Fibroblast of mammary gland (primary cell): ENCODE measurements at places on chromosomes 11 and 22.
A peak's percentile ranks its signal among the peaks of the same experiment; 100 is the strongest.

GRCh38 chr11:113168354-113169342 is 145.7 kb upstream of the TTC12 start:
- no peak for DNase-seq

DNA sequence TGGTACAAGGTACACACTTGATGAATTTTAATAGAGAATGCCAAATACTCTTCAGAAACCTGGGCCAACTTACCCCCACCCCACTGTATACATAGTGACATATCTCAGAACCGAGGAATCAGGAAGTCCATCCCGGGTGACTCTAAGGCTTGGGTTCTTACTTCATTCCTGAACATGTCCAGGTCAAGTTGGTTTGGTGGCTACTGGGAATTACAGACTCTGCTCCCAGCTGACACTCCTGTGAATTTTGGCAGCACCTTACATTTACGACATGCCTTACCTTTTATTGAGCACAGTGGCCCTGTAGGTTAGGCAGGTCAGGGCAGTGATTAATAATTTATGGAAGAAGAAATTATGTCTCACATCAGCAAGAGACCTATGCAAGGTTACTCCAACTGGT is 70.1 kb upstream of the LDLRAD3 start:
- no peak for DNase-seq

DNA sequence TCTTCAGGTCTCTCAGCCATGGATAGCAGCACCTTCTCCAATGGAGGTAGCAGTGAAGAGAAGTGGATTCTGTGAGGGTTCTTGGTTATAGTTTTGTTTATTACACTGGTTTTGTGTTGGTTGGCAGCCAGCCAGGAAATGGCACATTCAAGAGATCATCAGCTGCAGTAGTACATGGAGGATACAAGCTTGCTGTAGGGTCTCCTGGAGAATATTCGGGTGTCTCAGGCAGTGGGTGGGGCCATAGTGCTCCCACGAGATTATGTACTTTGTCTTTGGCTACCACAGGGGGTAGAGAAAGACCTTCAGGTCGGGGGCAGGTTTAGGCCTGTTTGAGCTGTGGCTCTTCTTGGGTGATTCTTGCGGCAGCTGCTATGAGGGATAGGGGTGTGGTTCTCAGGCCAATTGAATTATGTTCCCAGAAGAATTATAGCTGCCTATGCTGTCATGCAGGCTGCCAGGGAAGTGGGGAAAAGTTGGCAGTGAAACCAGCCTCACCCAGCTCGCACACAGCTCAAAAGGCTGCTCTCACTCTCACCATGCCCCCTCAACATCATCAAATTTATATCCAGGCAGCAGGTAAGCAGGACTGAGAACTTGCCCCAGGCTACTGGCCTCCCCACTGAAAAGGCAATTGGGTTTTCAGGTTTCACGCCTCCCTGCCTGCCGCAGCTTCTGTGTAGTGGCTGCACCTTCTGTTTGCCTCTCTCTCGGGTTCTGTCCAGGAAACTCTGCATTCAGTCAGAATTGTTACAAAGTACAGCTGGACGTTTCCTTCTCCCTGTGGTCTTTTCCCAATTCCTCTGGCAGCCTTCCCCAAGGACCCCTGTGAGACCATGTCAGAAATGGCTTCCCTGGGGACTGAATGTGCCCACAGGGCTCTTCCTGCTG is 435.5 kb downstream of the LUZP2 start:
- DNase-seq = no peak

- DNase-seq = no peak
These were observed 293.3 kb upstream of the MPPED2 start for GRCh38 chr11:30879322-30880005.

GRCh38 chr11:15795378-15795777 is 561.0 kb downstream of the SOX6 start:
- DNase-seq = no peak

GRCh38 chr11:11349870-11350337 is 3.1 kb downstream of the CSNK2A3 start:
- peak; percentile 87 for DNase-seq

- DNase-seq = no peak
These were observed 24.9 kb downstream of the PTDSS2 start for GRCh38 chr11:474914-475506.

- DNase-seq = no peak
These were observed 24.5 kb downstream of the DUSP8 start for GRCh38 chr11:1547467-1548098.

- DNase-seq = no peak
These were observed 35.4 kb downstream of the NXPE2 start for GRCh38 chr11:114713756-114714155.

GRCh38 chr11:59216641-59217564 is 4.2 kb upstream of the MPEG1 start:
- DNase-seq = peak; percentile 86

DNA sequence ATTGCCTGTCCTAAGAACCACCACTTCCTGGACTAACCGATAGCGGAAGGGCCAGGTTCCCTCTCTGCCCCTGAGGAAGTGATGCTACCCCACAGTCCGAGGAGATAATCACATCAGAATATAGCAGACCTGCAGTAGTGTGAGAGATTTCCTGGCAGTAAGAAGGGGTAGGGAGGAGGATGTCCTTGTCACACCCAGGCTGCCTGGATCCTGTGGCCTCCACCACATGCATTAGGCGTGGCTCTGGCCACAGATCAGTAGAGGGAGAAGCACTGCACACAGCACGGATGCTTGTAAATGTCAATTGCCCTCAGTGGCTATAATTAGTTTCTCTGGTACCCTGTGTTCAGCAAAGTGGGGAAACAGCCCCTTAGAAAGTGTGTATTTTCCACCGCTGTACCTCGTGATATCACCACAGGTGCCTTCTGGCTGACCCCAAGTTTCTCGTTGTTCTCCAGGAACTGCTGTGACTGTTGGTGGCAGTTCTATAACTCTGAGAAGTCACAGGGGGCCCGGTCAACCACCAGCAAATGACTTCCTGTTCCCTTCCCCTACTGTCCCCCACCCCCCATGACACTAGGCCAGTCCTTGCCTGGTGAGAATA is 61.8 kb downstream of the UBASH3B start:
- DNase-seq = no peak

GRCh38 chr22:30128511-30128910 is 48.2 kb downstream of the HORMAD2 start:
- no peak for DNase-seq

GRCh38 chr11:13577881-13578280 is 82.1 kb upstream of the PTH start:
- no peak for DNase-seq

GRCh38 chr11:12762696-12763324 is 88.6 kb downstream of the TEAD1 start:
- DNase-seq = no peak

- DNase-seq = peak; percentile 65
These were observed 132.8 kb upstream of the PITPNB start for GRCh38 chr22:28051787-28052356.

GRCh38 chr11:32817181-32817851 is 12.4 kb upstream of the PRRG4 start:
- peak; percentile 26 for DNase-seq

DNA sequence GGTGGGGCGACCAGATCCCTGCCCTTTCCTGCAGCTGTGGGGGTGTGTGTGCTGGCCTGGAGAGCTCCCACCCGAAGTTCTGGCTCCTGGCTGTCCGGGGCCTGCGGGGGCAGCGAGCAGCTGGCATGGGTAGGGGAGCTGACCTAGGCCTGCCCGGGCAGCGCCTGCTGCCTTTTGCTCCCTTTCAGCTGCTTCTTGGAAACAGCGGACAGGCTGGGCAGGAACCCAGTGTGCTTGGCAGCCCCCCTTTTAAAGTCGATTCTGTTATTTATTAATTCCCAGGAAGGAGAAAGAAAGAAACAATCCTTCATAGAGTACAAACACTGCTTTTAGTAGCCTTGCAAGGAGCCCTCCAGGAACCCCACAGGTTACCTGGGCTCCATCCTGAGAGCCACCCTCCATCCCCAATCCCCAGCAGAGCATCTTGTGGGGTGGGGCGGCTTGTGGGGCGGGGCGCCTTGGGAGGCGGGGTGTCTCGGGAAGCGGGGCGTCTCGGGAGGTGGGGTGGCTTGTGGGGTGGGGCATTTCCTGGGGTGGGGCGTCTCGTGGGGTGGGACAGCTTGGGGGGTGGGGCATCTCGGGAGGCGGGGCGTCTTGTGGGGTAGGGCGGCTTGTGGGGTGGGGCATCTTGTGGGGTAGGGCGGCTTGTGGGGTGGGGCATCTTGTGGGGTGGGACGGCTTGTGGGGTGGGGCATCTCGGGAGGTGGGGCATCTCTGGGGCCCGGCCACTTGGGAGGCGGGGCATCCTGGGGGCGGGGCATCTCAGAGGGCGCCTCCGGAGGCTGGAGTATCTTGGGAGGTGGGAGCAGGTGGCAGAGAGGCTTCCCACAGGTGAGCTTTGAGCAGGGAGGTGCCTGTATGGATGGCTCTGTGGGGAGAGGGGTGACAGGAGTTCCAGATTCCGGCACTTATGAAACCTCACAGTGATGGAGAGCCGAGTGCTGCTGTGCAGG is 7.0 kb downstream of the CD81 start:
- DNase-seq = peak; percentile 36

GRCh38 chr11:125591649-125592304 is 875 bp upstream of the STT3A start:
- DNase-seq = peak; percentile 41

- no peak for DNase-seq
These were observed 35.4 kb downstream of the PKNOX2 start for GRCh38 chr11:125199915-125200314.

- peak; percentile 8 for DNase-seq
These were observed 437.3 kb upstream of the CADM1 start for GRCh38 chr11:115941481-115941993.

DNA sequence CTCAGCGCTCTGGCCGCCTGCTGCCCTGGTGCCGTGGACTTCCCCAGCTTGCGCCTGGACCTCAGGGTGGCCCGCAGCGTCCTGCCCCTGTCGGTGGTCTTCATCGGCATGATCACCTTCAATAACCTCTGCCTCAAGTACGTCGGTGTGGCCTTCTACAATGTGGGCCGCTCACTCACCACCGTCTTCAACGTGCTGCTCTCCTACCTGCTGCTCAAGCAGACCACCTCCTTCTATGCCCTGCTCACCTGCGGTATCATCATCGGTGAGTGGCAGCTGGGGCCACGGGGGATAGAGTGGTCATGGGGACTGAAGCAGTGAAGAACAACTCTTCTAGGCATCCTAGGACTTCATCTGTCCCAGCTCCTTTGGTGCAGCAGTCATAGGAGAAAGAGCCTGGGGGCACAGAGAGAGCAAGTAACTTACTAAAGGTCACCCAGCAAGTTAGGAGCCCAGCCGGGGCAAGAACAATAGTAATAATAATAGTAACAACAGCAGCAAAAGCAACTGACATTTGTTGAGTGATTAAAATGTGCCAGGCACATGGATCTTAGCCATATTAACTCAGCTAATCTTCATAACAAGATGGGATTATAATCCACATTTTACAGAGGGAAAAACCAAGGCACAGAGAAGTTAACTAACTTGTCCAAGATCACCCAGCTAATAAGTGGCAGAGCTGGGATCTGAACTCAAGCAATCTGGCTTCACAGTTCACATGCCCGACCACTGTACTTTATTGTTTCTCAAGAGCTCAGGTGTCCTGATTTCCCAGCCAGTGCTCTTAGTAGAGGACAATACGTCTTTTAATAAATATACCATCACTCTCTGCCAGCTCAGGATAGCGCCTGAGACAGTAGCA is 1.4 kb downstream of the SLC35C1 start:
- no peak for DNase-seq

GRCh38 chr22:19622061-19622441 is 92.3 kb upstream of the SEPTIN5 start:
- DNase-seq = no peak

GRCh38 chr11:47508240-47508957 is 44.5 kb downstream of the CELF1 start:
- DNase-seq = no peak

DNA sequence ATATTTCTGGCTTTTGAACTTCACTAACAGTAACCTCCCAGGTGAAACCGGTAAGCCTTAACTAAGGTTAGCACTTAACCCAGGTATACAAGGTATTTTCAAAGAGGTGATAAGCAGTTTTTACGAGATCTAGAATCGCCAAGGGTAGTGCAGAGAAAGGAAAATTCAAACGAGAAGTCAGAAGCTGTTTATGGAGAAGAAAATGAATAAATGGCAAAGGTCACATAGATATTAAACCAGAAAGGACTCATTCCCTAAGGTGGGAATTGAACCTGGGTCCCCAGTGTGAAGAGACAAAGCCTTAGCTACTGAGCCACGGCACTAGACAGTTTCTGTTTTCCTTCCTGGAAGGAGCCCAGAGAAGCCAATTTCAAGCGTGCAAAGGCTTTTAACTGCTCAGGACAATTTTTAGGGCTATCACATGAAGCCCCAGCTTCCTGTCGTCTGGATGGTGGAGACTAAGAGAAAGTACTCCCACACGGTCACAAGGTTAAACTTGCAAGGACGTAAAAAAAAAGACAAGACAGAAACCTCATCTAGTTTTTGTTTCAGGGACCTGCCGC is 5.7 kb upstream of the C1QTNF6 start:
- peak; percentile 77 for DNase-seq

DNA sequence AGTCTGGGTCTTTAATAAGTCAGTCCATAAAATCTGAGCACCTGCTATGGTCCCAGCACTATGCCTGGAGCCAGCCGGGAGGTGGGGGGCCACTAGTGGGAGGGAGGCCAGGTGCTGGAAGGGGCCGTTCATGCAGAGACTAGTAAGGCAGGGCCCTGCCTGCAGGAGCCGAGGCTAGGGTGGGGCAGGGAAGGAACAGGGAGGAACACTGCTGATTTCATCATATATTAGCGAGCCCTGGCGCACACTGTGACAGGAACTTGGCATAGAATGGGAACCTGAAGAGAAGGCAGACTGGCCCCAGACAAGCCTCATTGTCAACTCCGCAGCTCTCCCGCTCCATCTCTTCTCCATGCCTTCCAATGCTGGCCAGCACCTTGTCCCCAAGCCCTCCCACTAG is 7.1 kb downstream of the VSIG10L2 start:
- DNase-seq = peak; percentile 15

GRCh38 chr11:75655605-75656004 is 13.2 kb downstream of the MAP6 start:
- no peak for DNase-seq

DNA sequence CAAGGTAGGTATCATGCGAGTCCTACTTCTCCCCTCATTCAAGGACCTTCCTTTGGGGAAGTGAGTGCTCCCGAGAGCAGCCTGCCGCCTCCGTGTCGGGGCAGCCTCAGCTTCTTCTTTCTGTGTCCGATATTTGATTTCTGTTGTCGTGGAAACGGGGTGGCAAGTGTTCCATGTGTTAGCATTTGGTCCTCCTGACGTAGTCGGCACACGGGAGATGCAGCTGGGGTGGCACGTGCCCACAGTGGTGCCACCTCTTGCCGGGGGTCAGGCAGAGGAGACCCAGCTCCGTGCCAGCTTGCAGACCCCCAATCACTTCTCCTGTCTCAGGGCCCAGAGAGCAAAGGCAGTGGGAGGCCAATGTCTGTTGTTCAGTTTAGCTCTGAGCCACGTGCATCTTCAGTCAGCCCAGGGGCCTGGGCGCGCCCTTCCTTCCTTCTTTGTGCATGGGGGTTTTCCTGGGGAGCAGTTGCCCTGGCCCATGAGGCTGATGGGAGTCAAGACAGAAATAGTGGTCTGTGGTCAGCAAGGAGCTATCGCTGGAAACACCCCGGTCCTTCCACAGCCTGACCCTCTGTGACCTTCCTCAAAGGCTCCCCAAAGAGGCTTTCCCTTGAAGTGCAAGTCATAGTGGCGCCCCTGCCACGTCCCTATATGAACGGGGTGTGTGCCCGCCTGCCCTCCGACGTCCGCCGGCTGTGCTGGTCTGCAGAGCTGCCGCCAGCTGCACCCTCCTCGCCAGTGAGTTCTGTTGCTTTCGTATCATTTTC is 44.5 kb downstream of the PARVB start:
- no peak for DNase-seq
